ENCODE measurements at places on chromosomes 3 and 15.

DNA sequence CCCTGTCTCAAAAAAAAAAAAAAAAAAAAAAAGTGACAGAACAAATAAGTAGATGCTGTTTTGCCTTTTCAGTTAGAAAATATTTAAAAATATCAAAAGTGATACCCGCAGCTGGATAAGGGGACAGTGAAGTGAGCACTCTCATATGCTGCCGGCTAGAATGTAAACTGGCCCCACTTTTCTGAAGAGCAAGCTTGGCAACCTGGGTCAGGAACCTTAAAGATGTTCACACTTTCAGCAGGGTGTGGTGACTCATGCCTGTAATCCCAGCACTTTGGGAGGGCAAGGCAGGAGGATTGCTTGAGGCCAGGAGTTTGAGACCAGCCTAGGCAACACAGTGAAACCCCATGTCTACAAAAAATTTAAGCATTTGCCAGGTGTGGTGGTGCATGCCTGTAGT, 17.4 kb downstream of the FSD2 start:
- DNase-seq, result no peak

GRCh38 chr3:188782613-188783124, 389.1 kb upstream of the TPRG1 start:
- no peak for DNase-seq

GRCh38 chr15:68561171-68561900, 17.5 kb upstream of the CORO2B start:
- no peak for DNase-seq

DNA sequence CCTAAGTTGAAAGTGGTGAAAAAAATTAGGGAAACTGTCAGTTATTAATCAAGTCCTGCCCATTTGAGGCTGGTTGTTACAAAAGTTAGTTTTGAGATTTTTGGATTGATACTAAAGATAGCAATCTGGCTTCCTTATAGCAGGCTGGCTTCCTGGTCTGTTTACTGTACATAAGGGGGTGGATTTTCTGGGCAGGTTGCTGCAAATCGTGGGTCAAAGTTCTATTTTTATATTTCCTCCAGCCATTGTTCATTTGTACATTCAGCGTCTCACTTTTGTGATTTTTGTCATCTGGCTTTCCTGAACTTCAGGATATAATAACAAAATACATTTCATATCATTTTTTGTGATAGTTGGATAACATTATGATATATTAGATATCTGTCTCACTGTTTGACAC, 49.5 kb downstream of the CLDN1 start:
- no peak for DNase-seq

GRCh38 chr15:40906091-40906990, 12.1 kb downstream of the VPS18 start:
- peak; percentile 63 for DNase-seq

DNA sequence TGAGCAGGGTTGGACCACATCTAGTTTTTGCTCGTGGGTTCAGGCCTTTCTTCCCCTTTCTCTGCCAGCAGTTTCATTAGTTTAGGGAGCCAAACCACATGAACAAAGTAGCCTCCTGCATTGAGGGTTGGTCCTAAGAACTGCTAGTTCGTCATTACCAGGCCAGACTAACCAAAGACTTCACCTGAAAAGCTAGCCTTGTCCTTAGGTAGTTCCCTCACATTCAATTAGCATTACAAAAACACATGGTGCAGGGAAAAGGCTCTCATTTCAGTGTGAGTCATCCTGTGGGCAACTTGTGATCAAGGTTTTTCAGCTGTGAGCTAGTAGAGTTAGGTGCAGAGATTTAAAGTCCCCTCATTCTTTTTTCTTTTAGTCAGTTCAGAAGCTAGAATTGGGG, 279.3 kb upstream of the CTNNB1 start:
- DNase-seq, result no peak

Data from stimulated activated CD4-positive, alpha-beta T cell treated with anti-CD3 and anti-CD28 coated beads, TNF-alpha, amount 100 ng/mL, for 4 hours (primary cell).